Articular chondrocyte of knee joint (primary cell): ENCODE measurements at places on chromosomes 13 and 19. TPM values are rescaled to one million over a fixed set of nuclear protein-coding genes. Genes with fewer than 3 reads are reported as not detected.

The GARIN5A gene
- 0.78 TPM in 1 of 2 replicates, not detected in the other for total RNA-seq

The RXFP2 gene
- total RNA-seq = not detected in 2 replicates

The HNRNPA1L2 gene
- total RNA-seq = 3.7 and 4.8 TPM in 2 replicates

The SIGLEC11 gene
- not detected in 2 replicates for total RNA-seq

The PCDH8 gene
- total RNA-seq = not detected in 2 replicates

The MAST3 gene
- total RNA-seq = 3.8 and 4.3 TPM in 2 replicates

The GGN gene
- 0.39 and 0.54 TPM in 2 replicates for total RNA-seq

The ZNF709 gene
- total RNA-seq = 5.5 and 7.7 TPM in 2 replicates

The FGF14 gene
- under 0.01 and 0.11 TPM in 2 replicates for total RNA-seq

The SIGLEC10 gene
- not detected in 2 replicates for total RNA-seq

The KIRREL2 gene
- total RNA-seq = under 0.01 TPM in 2 replicates
